ENCODE measurements at places on chromosomes 6 and 20.

GRCh38 chr6:7730784-7731227, 4.9 kb downstream of the BMP6 start:
- no peak for DNase-seq

DNA sequence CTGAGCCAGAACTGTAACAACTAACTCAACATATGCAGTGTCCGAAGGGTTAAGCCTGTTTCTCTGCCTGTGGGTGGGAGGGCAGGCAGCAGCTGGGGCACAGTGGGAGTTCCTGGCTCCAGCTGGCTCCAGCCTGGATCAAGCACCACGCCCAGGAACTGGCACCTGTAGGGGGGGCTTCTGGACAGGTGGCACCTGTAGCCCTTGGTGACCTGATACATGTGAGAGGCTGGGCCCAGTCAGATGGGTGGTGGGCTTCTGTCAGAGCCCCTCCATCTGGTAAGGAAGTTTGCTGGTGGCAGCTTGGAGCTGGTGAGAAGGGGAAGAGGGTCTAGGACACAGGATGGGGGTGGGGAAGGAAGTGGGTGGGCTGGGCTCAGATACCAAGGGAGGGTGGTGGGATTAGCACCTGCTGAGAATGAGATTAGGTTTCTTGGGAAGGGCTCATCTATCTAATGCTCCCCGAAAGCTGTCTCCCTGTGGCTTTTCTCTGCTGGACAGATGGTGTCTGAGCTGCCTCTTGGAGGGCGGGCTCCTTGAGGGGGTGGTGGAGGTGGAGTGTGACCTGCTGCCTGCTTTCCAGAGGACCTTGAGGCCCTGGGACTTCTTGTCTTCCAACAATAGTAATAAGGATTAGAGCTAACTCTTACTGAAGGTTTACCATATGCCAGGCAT, 28.5 kb downstream of the BCL2L1 start:
- no peak for DNase-seq

DNA sequence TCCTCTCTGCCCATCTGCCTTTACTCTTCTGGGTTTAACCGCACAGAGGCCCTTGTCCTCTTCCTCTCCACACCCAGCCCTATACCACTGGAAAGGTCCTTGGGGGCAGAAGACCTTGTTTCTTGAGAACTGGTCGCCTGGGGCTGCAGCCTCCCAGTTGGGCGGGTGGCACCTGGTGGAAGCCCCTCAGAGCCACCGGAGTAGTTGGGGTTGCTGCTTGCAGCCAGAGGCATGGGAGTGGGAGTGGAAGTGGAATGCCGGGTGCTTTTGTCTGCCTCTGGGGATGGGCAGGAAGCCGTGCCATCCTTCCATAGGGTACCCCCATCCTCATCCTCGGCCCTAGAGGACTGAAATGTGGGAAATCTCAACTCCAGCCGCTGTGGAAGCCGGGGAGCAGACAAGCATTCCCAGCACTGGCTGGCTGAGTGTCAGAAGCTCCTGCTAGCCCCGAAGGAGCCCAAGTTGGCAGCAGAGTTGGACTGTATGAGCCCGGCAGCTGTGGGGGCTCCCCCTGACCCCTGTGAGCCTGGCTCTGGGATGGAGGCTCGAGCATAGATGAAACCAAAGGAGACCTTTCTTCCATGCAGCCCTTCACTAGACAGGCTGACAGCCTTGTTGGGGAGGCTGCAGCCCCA, 1.2 kb downstream of the VSTM2L start:
- DNase-seq, result no peak

GRCh38 chr6:23349521-23350147, 776.4 kb upstream of the NRSN1 start:
- DNase-seq, result no peak

- no peak for DNase-seq
These were observed 45.2 kb upstream of the KCNK16 start for GRCh38 chr6:39367700-39368099.

DNA sequence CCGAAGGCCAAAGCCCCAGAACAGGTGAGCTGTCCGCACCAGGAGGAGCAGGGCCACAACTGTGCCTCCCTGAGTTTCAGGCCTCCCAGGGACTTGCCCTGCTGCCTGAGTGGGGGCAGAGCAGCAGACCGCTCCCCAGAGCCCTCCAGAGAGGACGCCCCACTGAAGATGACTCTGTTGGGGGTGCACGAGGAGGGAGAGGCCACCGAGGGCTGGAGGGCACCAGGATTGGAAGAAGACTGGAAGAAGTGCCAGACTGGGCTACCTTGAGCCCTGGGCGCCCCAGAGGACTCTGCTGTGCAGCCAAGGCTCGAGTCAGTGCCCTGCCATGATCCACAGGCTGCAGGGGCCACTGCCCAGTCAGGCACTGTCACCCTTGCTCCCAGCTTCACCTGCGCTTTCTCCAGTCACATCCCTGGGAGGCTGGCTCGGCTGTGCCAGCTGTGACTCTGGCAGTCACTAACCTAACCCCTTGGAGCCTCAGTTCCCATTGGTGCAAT, 11.3 kb downstream of the CST7 start:
- no peak for DNase-seq

DNA sequence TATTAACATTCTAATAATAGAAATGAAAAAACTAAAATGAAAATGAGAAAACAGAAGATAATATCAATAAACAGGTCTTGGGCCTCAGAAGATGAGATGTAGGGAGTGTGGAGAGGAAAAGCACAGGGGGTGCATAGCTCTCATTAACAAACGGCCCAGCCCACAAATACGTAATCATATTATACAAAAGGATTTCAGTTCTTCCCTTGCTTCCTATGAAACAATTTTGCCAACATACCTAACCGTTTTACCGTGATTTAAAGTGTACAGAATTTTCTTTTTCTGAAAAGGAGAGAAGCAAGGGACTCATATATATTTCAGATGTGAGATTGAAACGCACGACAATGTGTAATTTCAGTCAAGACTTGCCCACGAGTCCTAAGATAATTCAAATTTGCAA, 136.0 kb downstream of the HFE start:
- DNase-seq, result no peak

- DNase-seq, result peak; percentile 98
These were observed 277.7 kb downstream of the ADGB start for GRCh38 chr6:146876271-146877151.

DNA sequence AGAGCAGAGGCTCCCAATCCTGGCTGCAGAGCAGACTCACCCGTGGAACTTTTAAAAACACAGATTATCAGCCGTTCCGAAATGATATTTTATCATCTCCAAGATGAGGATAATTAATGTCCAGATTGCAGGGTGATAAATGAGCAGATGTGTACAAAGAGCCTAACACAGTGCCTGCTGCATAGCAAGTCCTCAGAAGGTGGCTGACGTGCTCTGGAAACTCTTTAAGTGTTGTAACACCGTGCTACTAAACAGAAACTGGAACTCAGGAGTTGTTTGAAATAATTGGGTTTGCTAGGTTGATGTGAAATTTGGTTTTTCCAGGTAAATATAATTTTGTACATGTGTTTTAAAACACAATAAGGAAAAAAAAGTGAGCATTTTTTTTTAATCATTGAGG, 118.0 kb downstream of the ARMC2 start:
- DNase-seq, result no peak

DNA sequence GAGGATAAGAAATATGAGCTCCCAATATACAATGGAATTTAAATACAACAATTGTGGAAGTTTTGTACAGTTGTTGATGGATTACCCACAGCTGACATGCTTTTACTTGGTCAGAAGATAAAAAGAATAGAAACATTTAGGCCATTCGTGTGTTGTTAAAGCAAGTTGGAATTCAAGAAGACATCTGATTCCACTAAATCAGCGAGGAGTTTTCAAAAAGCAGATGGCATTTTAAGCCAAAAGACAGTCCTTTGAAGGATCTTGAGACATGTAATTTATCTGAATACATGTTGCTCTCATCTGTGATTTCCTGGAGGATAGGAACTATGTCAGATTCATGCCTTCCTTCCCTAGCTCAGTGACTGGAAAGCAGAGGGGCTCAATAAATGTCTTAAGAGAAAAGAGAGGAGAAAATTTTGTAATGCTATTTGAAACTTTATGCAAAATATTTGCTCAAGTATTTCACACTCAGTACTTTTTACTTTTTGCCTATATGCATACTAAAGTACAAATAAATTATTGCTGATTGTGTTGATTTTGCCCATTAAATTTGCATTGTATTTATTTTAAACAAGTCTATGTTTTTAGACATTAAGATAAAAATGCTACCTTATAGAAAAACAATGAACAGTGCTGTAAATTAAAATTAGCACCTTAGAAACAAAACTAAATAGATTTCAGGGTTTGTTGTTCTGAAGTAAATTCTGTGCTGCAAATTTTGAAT, 733.8 kb upstream of the FLRT3 start:
- no peak for DNase-seq

GRCh38 chr20:62816031-62816883, 593 bp upstream of the COL9A3 start:
- no peak for DNase-seq

DNA sequence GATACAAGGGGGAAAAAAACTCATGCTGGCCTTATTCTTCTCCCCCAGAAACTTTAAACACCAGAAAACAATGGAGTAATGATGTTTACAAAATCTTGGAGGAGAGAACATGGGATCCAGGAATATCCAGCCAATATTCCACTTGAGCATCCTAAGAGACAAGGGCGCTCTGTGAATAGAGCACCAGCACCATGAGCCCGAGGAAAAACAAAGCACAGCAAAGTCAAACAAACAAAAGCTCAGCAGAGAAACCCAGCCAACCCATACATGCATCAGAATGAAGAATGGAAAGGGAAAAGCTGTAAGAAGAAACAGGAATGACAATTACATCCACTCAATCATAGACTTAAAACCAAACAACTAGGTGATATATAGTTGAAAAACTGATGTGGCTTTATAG, 4.6 kb upstream of the NAA20 start:
- DNase-seq, result no peak

- DNase-seq, result no peak
These were observed 38.4 kb upstream of the ARHGAP18 start for GRCh38 chr6:129748212-129748900.
